Frontal cortex (tissue), 4 donors: ENCODE measurements at places on chromosomes 4 and X.

- DNase-seq: peak; percentile 34
These were observed at the start of gene MGARP for GRCh38 chr4:139279760-139280620. MGARP (minus strand) TSS chr4:139280225; CDS start chr4:139280158, 67 bp downstream.

DNA sequence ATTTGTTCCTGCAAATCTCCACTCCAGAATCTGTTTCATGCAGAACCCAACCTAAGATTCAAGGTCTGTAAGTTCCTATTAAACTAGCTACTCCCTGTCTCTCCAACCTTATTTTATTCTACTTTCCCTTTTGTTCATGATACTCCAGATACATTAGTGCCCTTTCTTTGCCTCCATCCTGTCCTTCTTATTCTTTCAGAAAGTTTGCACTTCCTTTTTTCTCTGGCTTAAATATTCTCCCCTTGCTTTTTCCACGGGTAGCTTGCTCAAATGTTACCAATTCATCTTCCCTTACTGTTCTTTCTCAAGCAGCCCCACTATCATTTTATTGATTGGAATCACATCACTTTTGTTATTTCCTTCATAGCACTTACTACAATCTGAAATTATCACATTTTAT is 72.1 kb downstream of the CAMK2D start:
- DNase-seq: no peak

- DNase-seq: no peak
These were observed 25.1 kb upstream of the CLDN34 start for GRCh38 chrX:9942086-9942485.

DNA sequence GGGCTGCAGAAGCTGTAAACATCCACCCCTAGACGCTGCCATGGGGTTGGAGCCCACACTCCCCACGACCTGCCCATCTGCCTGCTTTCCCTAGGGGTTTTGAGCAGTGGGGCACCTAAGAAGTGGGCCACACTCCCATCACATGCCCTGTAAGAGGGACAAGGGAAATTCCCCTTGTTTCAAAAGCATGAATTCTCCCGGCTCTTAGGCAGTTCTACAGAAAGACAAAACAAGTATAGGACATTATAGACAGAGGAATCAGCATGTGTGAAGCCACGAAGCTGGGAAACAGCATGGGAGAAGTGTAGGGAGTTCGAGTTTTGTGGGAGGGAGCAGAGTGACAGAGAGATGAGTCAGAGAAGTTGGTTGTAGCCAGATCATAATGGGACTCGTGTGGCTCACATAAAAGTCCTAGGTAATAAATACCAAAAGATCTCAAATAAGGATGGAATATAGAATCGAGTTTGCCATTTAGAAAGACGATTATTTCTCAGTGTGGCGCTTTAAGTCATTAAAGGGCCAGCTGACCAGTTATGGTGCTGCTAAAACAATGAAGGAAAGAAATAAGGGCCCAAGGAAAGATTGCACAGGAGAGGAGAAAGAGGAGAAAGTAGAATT is 23.9 kb downstream of the APOO start:
- DNase-seq: no peak

DNA sequence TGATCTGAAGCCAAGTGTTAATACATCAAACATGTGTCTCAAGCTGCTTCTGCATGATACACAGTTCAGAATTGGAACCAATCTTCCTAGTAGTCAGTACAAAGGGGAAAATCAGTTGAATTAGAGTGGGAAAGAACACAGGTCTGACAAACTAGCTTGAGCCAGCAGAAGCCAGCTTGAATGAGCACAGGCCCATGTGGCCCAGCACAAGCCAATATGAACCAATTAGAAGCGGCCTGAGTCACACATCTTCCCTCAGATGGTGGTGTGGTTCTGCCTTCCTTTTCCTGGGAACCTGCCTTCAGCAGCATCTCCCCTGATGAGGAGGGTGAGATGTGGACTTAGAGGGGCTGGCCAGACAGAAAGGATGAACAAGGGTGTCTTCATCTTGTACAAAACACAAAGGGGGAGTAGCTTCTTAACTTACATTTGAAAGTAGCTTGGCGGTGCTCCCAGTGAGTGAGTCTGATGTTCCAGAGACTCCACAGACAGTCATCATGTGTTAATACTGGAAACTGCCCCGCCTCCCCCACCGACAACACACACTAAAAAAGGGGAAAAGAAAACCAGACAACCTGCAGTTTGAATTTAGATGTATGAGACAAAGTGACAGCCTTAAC is 72.0 kb downstream of the FRMPD4 start:
- no peak for DNase-seq

- DNase-seq: no peak
These were observed 41.0 kb upstream of the SCD5 start for GRCh38 chr4:82839624-82840023.

DNA sequence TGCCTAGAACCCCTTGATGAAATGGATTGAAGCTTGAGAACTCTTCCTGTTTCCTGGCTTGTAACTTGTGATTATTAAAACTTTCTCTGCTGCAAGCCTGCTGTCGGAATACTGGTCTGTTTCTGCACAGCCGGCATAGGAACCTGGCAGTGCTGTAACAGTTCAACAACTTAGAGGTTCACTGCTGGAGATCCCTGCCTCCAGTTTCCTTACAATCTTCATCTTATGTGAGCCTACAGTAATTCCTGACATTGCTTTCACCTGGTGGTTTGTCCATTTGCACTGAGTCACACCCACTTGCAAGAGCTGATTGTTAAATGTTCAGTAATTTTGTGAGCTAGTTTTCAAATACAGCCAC is 1.3 kb upstream of the SEPSECS start:
- no peak for DNase-seq

- no peak for DNase-seq
These were observed 40.0 kb upstream of the ARSJ start for GRCh38 chr4:114019276-114019968.
